ENCODE measurements at places on chromosomes 1 and 21.

DNA sequence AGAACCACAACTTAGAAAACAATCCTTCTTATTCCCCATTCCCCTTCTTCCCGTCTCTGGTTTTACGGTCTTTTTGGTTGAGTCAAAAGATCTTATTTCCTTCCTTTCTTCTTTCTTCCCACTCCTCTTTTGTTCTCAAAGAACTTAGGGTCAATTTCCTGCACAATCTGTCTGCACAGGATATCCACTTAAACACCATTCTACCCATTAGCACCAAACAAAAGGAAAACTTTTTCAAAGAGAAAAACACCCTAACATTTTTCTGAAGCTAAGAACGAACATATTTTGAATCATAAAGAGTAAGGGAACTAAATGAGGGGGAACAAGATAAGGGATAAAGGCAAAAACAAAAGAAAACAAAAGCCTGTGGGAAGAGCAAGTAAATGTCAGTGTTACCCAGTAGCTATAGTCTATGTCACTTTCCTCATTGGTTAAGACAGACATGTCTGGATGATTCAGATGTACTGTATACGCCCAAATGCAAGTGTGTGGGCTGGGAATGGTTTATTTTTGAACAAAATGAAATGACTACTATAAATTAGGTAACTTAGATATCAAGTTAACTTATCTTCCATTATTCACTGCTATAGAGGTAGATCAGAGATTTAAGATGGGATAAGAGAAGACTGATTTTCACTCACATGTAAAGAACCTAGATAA, 59.9 kb downstream of the TOR3A start:
- DNase-seq = no peak

DNA sequence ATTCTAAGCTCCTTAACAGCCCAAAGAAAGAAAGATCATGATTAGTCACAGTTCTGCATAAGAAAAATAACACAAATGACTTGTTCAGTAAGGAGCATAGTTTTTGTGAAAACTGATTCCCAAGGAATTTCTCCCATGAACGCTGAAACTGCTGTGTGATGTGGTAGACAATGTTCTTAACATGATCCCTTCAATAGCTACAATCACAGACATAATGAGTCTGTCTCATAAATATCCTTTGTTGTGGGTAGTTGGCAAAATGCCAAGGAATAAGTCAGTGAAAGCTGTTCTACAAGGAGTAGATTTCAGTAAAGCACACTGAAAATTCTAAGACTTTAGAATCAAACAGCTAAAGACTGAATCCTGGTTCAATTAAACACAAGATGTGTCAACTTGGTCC, 404.8 kb downstream of the HLX start:
- no peak for DNase-seq

- DNase-seq = no peak
Measured at GRCh38 chr1:14848625-14849024, 250.1 kb downstream of the KAZN start.

- DNase-seq = no peak
Measured at GRCh38 chr1:25700626-25701025, 84.0 kb downstream of the MAN1C1 start.

- no peak for DNase-seq
Measured at GRCh38 chr1:15953791-15954241, 22.1 kb downstream of the ZBTB17 start.

DNA sequence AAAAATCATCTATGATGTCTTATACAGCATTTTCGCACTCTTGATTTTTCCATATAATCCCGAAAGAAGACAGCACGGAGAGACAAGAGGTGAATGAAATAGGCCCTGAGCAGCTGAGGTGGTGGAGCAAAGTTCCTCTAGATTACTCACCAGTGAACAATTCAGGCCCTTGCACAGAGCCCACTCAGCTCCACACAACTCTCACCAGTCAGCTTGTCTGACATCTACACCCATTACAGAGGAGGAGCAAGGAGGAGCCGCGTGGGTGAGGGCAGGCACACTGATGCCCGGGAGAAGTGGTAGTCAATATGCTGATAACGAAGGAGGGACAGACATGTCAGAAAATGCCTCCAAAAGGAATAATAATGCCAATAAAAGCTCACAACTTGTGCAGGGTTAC, 59.9 kb downstream of the DNM3 start:
- no peak for DNase-seq

GRCh38 chr1:182658055-182658454, 26.3 kb downstream of the RGS8 start:
- DNase-seq = no peak

DNA sequence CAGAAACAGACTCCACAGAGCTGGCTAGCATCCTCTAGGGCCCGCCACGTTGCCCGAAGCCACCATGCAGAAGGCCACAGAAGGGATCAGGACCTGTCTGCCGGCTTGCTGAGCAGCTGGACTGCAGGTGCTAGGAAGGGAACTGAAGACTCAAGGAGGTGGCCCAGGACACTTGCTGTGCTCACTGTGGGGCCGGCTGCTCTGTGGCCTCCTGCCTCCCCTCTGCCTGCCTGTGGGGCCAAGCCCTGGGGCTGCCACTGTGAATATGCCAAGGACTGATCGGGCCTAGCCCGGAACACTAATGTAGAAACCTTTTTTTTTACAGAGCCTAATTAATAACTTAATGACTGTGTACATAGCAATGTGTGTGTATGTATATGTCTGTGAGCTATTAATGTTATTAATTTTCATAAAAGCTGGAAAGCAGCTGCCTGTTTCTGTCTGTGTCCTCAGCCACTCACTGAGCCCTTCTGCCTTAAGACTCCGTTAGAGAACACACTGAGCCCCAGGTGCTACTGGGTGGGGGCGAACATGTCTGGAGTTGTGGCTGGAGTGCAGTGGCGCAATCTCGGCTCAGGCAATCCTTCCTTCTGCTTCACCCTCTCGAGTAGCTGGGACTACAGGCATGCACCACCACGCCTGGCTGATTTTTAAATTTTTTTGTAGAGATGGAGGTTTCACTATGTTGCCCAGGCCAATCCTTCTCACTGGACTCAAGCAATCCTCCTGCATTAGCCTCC, 14.8 kb downstream of the MFSD2A start:
- DNase-seq = no peak

GRCh38 chr1:31182352-31182751, 57.3 kb downstream of the NKAIN1 start:
- DNase-seq = no peak

DNA sequence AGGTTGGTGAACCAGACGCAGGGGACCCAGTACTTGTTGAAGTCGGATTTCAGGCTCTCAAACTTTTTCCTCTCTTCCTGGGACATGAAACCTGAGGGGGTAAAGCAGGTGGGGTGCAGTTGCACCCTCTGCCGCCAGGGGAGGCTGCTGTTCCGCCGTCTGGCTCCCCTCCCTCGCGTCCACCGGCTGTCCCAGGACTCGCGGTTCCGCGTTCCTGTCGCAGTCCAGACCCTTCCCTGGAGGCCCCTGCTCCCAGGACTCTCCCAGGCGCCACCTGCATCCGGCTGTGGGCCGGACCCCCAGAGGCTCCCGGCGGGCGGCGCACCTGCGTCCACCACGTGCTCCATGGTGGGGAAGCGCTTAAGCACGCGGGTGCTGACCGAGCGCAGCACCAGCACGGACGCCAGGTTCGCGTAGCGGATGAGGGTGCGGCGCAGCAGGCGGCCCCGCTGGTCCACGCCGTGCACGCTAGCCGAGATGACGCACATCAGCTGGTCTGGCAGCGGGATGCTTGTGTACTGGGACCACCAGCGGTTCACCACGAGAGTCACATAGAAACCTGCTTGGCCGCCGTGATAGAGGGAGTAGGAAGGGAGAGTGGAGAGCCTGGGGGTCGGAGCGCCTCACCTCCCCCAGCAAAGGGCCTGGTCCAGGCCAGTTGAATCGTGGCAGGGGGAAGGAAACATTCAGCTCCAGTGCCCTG, 1.7 kb downstream of the BEST4 start:
- DNase-seq = no peak
